ENCODE measurements at places on chromosomes 4 and X. TPM values are rescaled to one million over a fixed set of nuclear protein-coding genes. Genes with fewer than 3 reads are reported as not detected.

Gene NEUROG2
- not detected for polyA plus RNA-seq

- no peak for DNase-seq
Observed at GRCh38 chr4:61468024-61468720, 268.0 kb downstream of the ADGRL3 start.

- DNase-seq, result no peak
Observed at GRCh38 chr4:48350871-48351270, 9.5 kb downstream of the SLAIN2 start.

DNA sequence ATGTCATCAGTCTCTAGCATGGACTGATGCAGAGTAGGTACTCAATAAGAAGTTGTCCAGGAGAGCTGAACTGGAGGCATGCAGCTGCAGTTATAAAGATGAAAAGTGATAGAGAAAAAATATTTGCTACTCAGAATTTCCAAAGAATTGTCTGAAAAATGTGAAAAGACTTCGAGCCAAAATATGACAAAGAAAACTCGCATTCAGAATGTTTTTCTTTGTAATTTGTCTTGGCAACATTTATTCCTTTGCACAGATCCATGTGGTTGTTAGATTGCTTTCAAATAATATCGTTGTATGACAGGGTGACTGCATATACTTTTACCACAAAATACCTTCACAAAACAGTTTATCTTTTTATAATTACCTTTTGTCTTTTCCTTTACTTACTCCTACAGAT is 128.0 kb upstream of the SLC4A4 start:
- DNase-seq, result no peak

- DNase-seq, result no peak
Observed at GRCh38 chr4:100268789-100269188, 78.5 kb upstream of the DDIT4L start.

DNA sequence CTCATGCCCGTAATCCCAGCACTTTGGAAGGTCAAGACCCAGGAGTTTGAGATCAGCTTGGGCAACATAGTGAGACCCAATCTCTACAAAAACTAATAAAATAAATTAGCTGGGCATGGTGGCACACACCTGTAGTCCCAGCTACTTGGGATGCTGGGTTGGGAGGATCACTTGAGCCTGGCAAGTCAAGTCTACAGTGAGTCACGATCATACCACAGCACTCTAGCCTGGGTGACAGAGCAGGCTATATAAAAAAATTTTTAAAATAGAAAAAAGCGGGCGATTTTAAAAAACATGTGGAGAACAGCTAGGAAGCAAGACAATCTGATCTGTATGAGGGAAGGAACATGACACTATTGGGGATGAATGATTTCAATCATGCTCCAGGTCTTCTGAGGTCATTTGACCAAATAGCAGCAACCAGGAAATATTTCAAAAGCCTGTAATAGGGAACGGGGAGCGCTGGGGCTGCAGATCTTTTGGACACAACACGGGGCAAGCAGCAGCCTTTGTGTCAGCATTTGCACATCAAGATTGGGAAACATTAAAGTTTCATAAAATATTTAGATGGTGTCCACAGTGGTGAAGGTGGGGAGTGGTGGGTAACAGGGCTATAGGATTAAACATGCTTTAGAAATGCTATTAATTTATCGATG is 48.3 kb upstream of the GUCY1A1 start:
- DNase-seq, result no peak

Gene BTC
- 5.6 TPM for polyA plus RNA-seq

Gene ITIH6
- 0.05 TPM for polyA plus RNA-seq

- no peak for DNase-seq
Observed at GRCh38 chr4:33658971-33659370, 2585.3 kb downstream of the ARAP2 start.

DNA sequence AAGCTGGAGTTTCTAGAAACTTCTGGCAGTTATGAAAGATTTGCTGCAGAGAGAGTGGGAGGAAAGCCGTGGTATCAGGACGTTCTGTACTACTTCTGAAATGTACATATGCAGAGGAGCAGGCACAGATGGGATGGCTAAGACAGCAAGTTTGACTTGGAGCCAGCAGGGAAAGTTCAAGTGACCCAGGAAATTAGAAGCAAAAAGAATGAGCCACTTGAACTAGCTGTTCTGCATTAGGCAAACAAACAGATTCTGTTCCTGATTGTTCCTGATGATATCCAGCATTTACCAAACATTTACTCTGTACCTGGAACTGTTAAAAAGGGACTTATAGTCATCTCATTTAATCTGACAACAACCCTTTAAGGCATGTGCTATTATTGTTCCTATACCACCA is 41.4 kb upstream of the CXCL13 start:
- peak; percentile 4 for DNase-seq

Gene JCHAIN
- polyA plus RNA-seq, result 0.64 TPM

DNA sequence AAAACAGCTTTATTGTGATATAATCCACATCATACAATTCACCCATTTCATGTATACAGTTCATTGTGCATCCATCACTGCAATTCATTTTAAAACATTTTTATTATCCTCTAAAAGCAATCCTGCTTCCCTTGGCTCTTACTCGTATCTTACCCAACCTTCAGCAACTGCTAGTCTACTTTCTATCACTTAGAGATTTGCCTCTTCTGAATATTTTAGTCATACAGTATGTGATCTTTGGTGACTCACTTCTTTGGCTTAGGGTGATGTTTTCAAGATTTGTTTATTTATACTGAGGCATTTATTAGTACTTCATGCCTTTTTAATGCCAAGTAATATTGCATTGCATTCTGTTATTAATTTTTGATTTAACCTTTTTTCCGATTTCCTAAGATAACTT is 15.0 kb upstream of the MSMO1 start:
- DNase-seq, result no peak

DNA sequence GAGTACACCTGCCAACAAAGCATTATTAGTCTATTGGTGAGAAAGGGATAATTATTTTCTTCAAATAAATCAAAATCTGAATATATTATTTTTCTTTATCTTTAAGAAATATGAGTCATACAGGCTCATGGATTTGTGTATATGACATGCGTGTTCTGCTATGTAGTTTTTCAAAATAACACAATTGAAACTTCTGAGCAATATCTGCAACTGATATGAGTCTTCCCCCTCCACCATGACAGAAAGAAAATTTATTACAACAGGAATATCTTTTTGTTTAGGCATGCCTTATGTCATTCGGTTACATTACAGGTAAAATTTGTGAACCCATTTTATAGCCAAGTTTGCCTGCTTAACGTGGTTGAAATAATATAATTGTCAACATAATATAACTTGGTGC is 32.0 kb downstream of the TMPRSS11A start:
- DNase-seq, result no peak

DNA sequence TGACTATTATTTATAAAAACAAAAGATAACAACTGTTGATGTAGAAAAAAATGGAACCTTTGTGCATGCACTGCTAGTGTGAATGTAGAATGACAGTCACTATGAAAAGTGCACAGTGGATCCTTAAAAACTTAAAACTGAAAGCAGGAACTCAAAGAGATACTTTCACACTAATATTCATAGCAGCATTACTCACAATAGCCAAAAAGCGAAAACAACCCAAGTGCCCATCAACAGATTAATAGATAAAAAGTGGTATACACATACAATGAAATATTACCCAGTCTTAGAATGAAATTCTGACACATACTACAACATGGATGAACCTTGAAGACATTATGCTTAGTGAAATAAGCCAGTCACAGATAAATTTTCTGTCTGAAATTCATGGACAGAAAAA is 23.8 kb downstream of the CENPC start:
- no peak for DNase-seq

GRCh38 chrX:110145311-110145710 is 142.4 kb downstream of the TMEM164 start:
- no peak for DNase-seq

Data from renal pelvis (tissue), 12 donors.